WTC11 (cell line): ENCODE measurements at places on chromosomes 13 and 19.

DNA sequence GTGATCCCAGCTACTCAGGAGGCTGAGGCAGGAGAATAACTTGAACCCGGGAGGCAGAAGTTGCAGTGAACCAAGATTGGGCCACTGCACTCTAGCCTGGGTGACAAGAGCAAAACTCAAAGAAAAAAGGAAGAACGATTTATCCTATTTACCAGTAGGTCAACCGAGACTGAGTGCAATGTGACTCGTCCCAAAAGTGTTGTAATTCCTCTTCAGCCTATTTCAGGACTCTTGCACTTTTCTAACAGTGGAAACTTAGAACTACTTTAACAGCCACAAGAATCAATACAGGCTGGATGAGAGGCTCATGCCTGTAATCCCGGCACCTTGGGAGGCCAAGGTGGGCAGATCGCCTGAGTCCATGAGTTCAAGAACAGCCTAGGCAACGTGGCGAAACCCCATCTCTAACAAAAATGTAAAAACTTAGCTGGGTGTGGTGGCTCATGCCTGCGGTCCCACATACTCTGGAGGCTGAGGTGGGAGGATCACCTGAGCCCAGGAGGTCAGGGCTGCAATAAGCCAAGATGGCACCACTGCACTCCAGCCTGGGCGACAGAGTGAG, 4.3 kb upstream of the NR1H2 start:
- DNase-seq: no peak

- no peak for DNase-seq
These were observed 476.6 kb downstream of the ZNF536 start for GRCh38 chr19:30848636-30849425.

DNA sequence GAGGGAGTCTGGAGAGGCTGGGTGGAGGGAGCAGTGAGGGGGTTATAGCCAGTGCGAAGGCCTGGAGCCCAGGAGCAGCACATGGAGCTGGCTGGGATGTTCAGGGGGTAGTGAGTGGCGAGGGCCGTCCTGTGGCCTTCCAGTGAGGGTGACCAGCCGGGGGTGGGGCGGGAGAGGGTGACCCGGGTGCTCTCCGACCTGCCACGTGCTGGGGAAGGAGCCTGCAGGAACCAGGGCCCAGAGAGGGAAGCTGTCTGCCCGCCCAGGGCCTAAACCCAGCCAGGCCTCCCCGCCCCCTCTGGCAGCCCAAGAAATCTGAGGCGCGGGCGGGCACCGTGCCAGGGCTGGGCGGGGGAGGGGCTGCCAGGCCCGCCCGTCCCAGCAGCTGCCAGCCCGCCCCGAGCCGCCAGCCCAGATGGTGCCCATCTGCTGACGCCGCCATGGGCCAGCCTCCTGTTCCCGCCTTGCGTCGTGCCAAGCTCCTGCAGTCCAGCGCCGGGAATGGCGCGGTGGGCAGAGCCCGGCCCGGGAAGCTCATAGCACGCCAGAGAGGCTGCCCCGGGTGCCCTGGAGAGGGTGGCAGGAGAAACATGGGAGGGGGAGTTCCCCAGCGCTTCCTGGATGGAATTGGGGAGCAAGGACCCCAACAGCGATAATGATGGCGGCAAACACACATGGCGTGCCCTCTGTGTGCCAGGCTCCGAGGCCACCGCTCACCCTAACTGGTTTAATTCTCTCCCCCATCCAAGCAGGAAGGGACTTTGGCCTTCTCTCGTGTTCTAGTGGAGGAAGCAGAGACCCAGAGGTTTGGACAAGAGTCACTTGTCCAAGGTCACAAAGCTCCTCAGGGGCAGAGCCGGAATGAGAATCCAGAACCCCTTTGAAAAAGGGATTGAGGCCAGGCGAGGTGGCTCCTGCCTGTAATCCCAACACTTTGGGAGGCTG, 21.5 kb downstream of the NFIC start:
- DNase-seq: no peak

DNA sequence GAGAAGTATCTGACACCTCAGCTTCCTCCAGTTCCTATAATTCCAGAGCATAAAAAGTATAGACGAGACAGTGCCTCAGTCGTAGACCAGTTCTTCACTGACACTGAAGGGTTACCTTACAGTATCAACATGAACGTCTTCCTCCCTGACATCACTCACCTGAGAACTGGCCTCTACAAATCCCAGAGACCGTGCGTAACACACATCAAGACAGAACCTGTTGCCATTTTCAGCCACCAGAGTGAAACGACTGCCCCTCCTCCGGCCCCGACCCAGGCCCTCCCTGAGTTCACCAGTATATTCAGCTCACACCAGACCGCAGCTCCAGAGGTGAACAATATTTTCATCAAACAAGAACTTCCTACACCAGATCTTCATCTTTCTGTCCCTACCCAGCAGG, 3.1 kb downstream of the KLF5 start:
- no peak for DNase-seq

GRCh38 chr19:7924651-7925170, 1.2 kb downstream of the CTXN1 start:
- DNase-seq: no peak

DNA sequence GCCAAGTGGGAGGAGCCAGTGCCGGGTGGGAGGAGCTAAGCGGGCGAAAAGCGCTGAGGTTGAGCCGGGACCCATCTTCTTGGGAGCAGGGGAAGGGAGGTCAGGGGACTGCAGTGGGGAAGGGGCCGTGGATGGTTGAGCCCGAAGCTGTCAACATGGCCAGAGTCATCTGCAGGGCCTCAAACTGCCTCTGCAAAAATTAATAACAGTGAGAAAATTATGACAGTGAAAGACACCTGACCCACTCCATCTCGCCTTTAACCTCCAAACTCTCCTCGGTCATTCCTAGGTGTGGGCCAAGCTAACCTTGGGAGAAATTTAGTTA, 30.1 kb downstream of the ZNF557 start:
- DNase-seq: peak; percentile 91

DNA sequence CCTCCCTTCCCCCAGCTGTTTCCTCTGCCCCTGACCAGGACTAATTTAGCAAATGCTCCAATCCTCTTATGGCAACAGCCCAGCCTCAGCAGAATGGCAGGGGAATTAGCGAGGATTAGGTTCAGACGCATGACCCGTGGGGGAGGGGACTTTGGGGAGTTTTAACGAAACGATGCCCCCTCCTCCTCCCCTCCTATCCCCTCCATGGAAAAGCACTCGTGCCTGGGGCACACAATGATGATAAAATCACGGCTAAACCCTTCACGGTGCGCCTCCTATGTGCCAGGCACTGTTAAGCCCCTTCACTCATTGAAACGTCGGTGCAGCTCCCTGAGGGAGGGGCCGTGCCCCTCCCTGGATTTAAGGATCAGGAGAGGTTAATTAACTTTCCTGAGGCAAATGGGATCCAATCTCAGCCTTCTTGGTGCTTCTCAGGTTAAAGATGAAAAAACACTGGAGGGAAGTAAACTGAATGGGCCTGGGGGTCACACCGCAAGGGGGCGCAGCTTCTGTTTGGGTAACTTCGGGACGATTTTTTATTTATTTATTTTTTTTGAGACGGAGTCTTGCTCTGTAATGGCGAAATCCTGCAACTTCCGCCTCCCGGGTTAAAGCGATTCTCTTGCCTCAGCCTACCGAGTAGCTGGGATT, 10.1 kb upstream of the TPRX2 start:
- peak; percentile 85 for DNase-seq

DNA sequence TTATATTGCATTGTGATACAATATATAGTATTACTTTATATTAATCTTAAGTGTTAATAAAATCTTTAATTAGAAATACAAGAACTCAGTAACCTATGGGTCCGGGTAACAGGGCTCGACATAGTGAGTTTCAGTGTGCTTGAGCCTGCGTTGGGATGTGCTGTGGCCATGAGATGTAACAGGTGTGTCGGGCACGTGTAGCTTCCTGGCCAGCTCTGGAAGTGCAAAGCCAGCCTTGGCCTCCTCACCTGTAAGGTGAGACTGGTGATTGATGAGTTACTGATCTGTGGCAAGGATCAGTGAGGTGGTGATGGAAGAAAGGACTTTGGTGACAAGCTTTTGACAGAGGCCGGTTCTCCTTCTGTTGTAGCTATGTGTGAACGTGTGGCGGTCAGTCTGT, 19.2 kb downstream of the ATP4B start:
- DNase-seq: no peak

- no peak for DNase-seq
These were observed 16.4 kb downstream of the RCN3 start for GRCh38 chr19:49544154-49544553.

DNA sequence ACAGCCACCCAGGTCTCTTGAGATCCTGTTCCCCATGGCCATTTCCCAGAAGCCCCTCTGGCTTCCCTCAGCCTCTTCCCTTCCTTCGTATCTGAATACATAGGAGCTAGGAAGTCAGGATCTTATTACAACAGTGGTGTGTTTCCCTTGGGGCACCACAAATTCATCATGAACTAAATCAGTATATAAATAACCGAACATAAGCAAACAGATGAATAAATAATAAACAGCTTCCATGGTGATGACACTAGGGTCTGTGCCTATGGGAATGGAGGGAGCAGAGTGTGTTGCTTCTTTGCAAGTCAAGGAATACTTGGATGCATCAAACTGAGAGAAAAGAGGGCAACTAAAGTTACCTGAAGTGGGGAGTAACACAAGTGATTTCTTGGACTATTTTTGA, 527.6 kb downstream of the LMO7 start:
- no peak for DNase-seq

GRCh38 chr19:12938779-12939601, 581 bp downstream of the CALR start:
- DNase-seq: no peak

DNA sequence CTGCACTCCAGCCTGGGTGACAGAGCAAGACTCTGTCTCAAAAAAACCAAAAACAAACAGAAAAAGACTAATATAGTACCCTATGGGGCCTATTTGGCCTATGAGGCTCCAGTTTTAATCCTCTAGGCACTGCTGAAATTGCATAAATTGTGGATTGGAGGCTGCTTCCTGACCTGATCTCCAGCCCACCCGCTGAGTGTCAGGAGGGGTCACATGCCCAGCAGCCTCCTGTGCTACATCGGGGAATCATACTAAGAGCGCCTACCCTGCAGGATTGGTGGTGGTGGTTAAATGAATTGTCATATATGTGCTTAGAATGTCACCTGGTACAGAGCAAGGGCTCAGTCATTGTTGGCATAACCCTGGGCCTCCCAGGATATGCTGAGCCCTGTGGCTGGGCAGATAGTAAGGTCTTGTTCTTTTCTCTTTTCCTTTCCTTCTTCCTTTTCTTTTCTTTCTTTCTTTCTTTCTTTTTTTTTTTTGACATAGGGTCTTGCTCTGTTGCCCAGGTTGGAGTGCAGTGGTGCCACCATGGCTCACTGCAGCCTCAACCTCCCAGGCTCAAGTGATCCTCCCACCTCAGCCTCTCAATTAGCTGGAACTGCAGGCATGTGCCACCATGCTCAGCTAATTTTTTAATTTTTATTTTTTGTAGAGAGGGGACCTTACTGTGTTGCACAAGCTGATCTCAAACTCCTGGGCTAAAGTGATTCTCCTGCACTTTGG, 31.3 kb downstream of the LTBP4 start:
- peak; percentile 56 for DNase-seq

- DNase-seq: no peak
These were observed 966.7 kb downstream of the PCDH17 start for GRCh38 chr13:58598241-58598640.

DNA sequence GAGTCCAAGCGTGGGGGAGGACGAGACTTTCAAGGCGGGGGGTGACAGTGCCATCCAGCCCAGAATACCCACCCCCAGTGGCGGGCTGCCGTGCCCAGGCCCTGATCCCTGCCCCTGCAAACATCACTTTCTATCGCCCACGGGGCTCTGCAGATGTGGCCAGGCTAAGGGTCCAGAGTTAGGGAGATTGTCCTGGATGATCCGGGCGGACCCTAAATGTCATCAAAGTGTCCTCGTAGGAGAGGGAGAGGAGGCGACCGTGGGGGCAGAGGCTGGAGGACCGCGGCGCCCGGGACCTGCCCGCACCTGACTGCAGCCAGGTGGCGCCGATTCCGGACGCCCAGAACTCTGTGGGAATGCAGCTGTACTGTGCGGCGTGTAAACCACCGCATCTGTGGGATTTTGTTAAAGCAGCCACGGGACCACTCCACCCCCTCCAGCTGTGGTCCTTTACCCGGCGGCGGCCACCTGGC, 32.4 kb downstream of the GJA3 start:
- DNase-seq: peak; percentile 41

DNA sequence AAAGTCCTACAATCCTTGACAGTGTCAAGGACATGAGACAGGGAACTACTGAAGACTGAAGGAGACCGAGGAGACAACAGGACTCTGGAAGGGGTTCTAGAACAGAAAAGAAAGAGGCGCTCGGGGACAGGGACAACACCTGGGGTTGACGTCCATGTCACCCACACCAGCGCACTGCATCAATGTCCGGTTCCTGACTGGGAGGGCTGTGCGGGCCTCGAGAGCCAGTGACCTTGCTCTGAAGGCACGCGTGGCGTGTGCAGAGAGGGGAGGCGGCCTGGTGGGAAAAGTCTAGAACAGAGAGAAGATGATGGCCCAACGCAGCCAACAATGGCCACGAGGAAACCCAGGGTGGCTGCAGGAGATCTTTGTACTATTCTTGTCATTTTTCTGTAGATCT, 5.7 kb downstream of the CARS2 start:
- DNase-seq: no peak

- no peak for DNase-seq
These were observed 11.4 kb downstream of the AKT2 start for GRCh38 chr19:40273469-40274360.
